ENCODE measurements at places on chromosomes 5 and 9. TPM values are rescaled to one million over a fixed set of nuclear protein-coding genes. Genes with fewer than 3 reads are reported as not detected.

GRCh38 chr5:150506571-150507473 lies 1.1 kb upstream of the NDST1 start:
- H3K27me3 ChIP-seq: no peaks in the 10 kb centered on the region
- H3K36me3 ChIP-seq: peaks cover 30% of the 10 kb centered on the region
- no peak overlapping the region for H3K4me3 ChIP-seq
- H3K4me1 ChIP-seq: peaks cover 48% of the 10 kb centered on the region

GRCh38 chr5:170293273-170293672 lies 4.3 kb downstream of the LCP2 start:
- H3K4me3 ChIP-seq: no peak overlapping the region
- DNase-seq: no peak
- peaks cover 12% of the 10 kb centered on the region for H3K27me3 ChIP-seq
- H3K4me1 ChIP-seq: no peaks in the 10 kb centered on the region
- H3K36me3 ChIP-seq: no peaks in the 10 kb centered on the region
- no peak overlapping the region for H3K27ac ChIP-seq

- no peak overlapping the region for H3K4me3 ChIP-seq
- H3K27ac ChIP-seq: no peak overlapping the region
- H3K27me3 ChIP-seq: no peaks in the 10 kb centered on the region
- peaks cover 4% of the 10 kb centered on the region for H3K4me1 ChIP-seq
- no peak for DNase-seq
These were observed 12.1 kb upstream of the TLE4 start for GRCh38 chr9:79559495-79560181.

DNA sequence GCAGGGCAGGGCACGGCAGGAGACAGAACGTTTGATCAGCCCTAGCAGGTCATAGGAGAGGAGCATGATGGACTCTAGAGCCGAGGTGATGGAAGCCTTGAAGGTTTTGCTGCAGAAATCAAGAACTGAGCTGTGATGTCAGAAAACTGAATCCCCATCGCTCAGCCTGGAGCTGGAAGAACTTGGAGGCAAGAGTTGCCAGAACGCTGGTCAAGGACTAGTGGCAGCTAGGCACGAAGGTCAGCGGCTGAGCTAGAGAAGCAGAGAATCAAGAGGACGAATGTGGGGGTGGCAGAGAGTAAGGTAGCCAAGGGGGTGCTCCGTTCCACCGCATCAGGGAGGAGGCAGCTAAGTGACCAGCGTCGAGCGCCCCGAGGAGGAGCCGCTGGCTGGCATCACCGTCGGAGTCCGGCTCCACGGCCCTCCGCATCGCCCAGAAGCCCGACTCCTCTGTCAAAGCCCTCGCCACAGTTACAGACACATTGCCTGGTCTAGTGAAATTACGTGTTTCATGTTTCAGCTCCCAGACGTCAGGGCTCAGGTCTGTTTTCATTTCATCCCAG lies 1.2 kb upstream of the GALNT10 start:
- no peak overlapping the region for H3K27ac ChIP-seq
- peaks cover 15% of the 10 kb centered on the region for H3K36me3 ChIP-seq
- DNase-seq: no peak
- peaks cover 39% of the 10 kb centered on the region for H3K4me1 ChIP-seq
- no peaks in the 10 kb centered on the region for H3K27me3 ChIP-seq
- H3K4me3 ChIP-seq: peak overlapping the region; percentile 86

GRCh38 chr9:37747271-37747753 lies 6.3 kb upstream of the TRMT10B start:
- H3K36me3 ChIP-seq: no peaks in the 10 kb centered on the region
- DNase-seq: no peak
- no peak overlapping the region for H3K4me3 ChIP-seq
- H3K27me3 ChIP-seq: no peaks in the 10 kb centered on the region

The PRLR gene
- 0.05 TPM for total RNA-seq

Data from SJSA1 (cell line).